ENCODE measurements at places on chromosomes 7 and 10. TPM values are rescaled to one million over a fixed set of nuclear protein-coding genes. Genes with fewer than 3 reads are reported as not detected.

GRCh38 chr10:46026106-46026505, 4.3 kb downstream of the NCOA4 start:
- DNase-seq, result no peak
- no peak overlapping the region for H3K4me3 ChIP-seq
- H3K27me3 ChIP-seq, result no peaks in the 10 kb centered on the region
- H3K27ac ChIP-seq, result peak overlapping the region; percentile 21

- peaks cover 11% of the 10 kb centered on the region for H3K4me1 ChIP-seq
- no peak overlapping the region for H3K27ac ChIP-seq
- H3K36me3 ChIP-seq, result no peaks in the 10 kb centered on the region
- no peak for DNase-seq
- H3K27me3 ChIP-seq, result no peaks in the 10 kb centered on the region
Measured at GRCh38 chr10:66321723-66322665, 603.8 kb upstream of the LRRTM3 start.

DNA sequence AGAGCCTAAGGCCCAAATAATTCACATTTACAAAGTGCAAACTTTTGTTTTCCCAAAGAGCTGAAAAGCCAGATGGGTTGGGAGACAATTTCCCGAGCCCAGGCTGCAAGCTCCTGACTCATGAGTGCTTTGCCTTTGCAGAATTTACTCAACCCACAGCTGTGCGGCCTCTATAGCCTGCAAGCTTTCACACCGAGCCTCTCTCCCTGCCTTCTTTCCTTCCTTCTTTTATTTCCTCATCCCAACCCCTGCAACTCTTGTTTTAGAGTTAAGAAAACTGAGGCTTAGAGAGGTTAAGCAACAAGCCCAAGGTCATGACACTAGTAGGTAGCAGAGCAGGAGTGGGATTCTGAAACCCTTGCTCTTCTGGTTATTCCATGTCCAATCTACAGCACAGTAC, 203.0 kb upstream of the GPR26 start:
- H3K27ac ChIP-seq, result no peak overlapping the region
- no peak for DNase-seq
- H3K4me3 ChIP-seq, result no peak overlapping the region
- no peaks in the 10 kb centered on the region for H3K4me1 ChIP-seq

GRCh38 chr10:93378997-93379730, 103.0 kb downstream of the MYOF start:
- no peak overlapping the region for H3K4me3 ChIP-seq
- H3K27ac ChIP-seq, result no peak overlapping the region
- H3K27me3 ChIP-seq, result no peaks in the 10 kb centered on the region
- H3K36me3 ChIP-seq, result no peaks in the 10 kb centered on the region
- H3K4me1 ChIP-seq, result no peaks in the 10 kb centered on the region

DNA sequence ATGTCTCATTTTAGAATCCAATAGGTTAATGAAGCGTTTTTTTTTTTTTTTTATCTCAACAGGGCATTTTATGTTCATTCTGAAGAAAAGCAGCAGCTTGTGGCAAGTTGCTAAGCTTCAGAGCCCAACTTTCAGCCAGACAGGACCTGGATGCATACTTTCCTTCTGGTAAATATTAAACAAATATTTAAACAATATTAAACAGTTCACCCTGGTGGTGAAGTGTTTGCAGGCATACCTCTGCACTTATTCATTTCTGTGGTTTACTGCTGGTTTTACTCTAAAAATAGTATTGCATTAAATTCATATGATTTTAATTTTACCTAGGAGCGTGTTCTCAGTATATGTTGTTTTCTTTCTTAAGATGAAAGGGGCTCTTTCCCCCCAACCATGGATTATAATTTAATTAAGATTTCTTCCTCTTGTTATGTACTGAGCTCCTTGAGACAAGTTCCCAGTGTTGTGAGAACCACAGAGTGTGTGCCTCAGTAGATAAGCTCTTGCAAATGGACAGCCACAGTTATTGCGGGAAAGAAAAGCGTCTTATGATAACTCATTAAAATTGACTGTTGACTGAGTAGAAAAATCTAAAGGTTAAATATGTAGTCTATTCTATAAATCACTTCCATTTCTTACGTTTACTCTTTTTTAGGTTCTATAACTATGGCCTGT, 155.8 kb downstream of the MALRD1 start:
- no peak overlapping the region for H3K4me3 ChIP-seq
- no peak for DNase-seq
- no peaks in the 10 kb centered on the region for H3K36me3 ChIP-seq
- no peak overlapping the region for H3K27ac ChIP-seq
- H3K27me3 ChIP-seq, result no peaks in the 10 kb centered on the region

DNA sequence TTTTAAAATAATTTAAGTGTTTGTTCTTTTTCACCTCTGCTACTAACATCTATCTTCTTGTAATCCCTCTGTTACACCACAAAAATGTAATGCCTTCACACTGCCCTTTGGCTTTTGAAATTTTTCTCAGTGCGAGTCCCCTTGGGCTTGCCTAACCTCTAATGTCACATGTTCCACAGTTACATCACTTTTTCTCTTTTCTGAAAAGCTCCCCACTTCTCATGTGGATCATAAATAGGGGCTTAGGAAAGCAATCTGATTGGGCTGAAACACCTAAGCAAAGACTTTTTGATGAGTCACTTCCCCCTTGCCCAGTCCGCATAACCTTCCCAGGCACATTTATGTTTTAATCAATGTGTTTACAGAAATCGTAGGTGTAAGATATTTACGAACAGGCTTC, 288.2 kb downstream of the IPMK start:
- H3K4me1 ChIP-seq, result no peaks in the 10 kb centered on the region
- no peak overlapping the region for H3K27ac ChIP-seq
- H3K36me3 ChIP-seq, result no peaks in the 10 kb centered on the region

DNA sequence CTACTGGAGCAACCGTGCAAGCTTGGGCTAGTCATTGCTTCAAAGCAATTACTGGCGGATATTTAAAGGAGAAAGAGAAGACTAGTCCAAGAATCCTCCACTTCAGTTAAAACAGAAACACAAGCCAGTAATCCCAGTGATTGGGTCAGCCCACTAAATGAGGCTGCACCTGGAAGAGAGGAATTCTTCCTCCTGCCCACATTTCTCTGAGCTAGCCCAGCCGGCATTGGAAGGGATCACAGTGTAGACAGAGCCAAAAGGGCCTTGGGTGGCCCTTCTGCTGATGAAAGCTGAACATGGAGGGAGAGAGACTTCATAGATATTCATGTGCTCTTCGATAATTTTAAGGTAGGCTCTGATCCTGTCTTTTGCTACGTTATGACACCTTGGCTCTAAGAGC, 228.4 kb downstream of the KIAA1217 start:
- no peaks in the 10 kb centered on the region for H3K27me3 ChIP-seq
- DNase-seq, result no peak
- H3K36me3 ChIP-seq, result peaks cover 15% of the 10 kb centered on the region
- peaks cover 15% of the 10 kb centered on the region for H3K4me1 ChIP-seq
- no peak overlapping the region for H3K27ac ChIP-seq
- no peak overlapping the region for H3K4me3 ChIP-seq

- H3K27ac ChIP-seq, result no peak overlapping the region
- no peak for DNase-seq
- peaks cover 4% of the 10 kb centered on the region for H3K27me3 ChIP-seq
- H3K4me3 ChIP-seq, result no peak overlapping the region
Measured at GRCh38 chr7:149317986-149318672, 56.1 kb downstream of the ZNF783 start.

GRCh38 chr7:92854501-92855238, 18.3 kb upstream of the CDK6 start:
- DNase-seq, result no peak
- no peak overlapping the region for H3K27ac ChIP-seq
- H3K27me3 ChIP-seq, result no peaks in the 10 kb centered on the region
- H3K4me1 ChIP-seq, result no peaks in the 10 kb centered on the region

GRCh38 chr7:156984174-156984891, 26.1 kb downstream of the MNX1 start:
- H3K27ac ChIP-seq, result peak overlapping the region; percentile 45
- peaks cover 6% of the 10 kb centered on the region for H3K4me1 ChIP-seq
- H3K36me3 ChIP-seq, result no peaks in the 10 kb centered on the region
- H3K4me3 ChIP-seq, result no peak overlapping the region
- DNase-seq, result peak; percentile 46

- H3K36me3 ChIP-seq, result no peaks in the 10 kb centered on the region
- H3K27ac ChIP-seq, result no peak overlapping the region
- DNase-seq, result no peak
- no peak overlapping the region for H3K4me3 ChIP-seq
- H3K4me1 ChIP-seq, result no peaks in the 10 kb centered on the region
Measured at GRCh38 chr10:1359626-1359955, 303.4 kb downstream of the WDR37 start.

- H3K4me3 ChIP-seq, result no peak overlapping the region
- H3K36me3 ChIP-seq, result no peaks in the 10 kb centered on the region
- no peak overlapping the region for H3K27ac ChIP-seq
- DNase-seq, result no peak
- H3K27me3 ChIP-seq, result no peaks in the 10 kb centered on the region
Measured at GRCh38 chr7:16816824-16817223, 12.0 kb upstream of the AGR2 start.

- H3K36me3 ChIP-seq, result no peaks in the 10 kb centered on the region
- H3K27me3 ChIP-seq, result no peaks in the 10 kb centered on the region
- H3K4me3 ChIP-seq, result no peak overlapping the region
- no peaks in the 10 kb centered on the region for H3K4me1 ChIP-seq
- H3K27ac ChIP-seq, result no peak overlapping the region
Measured at GRCh38 chr7:70856901-70857630, 274.9 kb upstream of the GALNT17 start.

DNA sequence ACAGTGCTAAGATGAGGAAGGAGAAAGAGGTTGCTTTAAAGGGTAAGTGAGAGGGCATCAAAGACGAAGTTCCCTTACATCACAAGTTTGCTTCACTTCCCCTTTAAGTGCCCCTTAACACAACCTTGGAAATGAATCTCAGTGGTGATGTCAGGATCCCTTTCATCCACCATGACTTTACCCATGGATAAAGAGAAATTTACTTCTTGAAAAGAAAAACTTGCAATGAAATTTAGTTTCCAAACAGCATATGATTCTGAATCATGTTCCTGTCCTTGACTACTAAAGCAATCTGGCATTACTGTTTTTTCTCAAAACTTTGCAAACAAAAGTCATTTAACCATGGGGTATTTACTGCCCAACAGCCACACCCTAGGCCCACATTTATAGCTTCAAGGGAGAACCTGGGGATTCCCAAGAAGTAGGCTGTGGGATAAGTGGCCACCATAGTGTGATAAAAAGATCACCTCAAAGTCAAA, 135.9 kb downstream of the ITGB8 start:
- H3K27me3 ChIP-seq, result no peaks in the 10 kb centered on the region
- no peaks in the 10 kb centered on the region for H3K36me3 ChIP-seq
- no peaks in the 10 kb centered on the region for H3K4me1 ChIP-seq
- no peak overlapping the region for H3K27ac ChIP-seq

DNA sequence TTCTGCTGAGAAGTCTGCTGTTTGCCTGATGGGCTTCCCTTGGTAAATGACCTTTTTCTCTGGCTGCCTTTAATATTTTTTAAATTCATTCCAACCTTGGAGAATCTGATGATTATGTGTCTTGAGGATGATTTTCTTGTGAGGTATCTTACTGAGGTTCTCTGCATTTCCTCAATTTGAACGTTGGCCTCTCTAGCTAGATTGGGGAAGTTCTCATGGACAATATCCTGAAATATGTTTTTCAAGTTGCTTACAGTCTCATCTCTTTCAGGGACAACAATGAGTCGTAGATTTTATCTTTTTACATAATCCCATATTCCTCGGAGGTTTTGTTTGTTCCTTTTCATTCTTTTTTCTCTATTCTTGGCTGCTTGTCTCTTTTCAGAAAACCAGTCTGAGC, 208.4 kb downstream of the KIF20B start:
- H3K36me3 ChIP-seq, result no peaks in the 10 kb centered on the region
- H3K27me3 ChIP-seq, result no peaks in the 10 kb centered on the region
- no peak overlapping the region for H3K27ac ChIP-seq

DNA sequence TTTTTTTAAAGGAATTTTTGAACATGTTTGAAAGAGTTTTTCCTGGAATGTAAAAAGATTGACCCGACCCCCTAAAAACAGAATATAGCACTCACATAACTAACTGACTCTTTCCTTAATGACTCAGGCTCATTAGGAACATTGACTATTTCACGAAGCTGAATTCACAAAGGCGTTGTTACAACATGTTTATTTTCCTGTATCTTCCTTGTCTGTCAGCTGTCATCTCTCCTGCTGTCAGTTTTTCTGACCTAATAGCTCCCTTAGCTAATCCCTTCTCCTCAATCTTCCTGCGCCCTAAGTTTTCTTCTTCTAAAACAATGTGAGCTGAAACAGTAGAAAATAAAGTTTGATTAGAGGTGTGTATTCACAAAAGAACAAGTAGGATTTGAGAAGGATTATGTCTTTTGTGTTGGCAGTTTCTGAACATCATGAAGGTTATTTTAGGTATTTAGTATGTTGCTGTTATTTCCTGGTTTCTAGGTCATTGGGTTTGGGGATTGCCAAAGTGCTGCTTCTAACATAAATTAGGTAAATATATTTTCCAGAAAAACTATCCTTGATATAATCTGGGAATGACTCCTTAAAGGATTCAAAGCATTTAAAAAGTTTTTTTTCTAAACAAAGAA, 4.6 kb upstream of the MDFIC start:
- no peak overlapping the region for H3K4me3 ChIP-seq
- H3K27ac ChIP-seq, result no peak overlapping the region
- H3K36me3 ChIP-seq, result no peaks in the 10 kb centered on the region
- no peaks in the 10 kb centered on the region for H3K4me1 ChIP-seq

DNA sequence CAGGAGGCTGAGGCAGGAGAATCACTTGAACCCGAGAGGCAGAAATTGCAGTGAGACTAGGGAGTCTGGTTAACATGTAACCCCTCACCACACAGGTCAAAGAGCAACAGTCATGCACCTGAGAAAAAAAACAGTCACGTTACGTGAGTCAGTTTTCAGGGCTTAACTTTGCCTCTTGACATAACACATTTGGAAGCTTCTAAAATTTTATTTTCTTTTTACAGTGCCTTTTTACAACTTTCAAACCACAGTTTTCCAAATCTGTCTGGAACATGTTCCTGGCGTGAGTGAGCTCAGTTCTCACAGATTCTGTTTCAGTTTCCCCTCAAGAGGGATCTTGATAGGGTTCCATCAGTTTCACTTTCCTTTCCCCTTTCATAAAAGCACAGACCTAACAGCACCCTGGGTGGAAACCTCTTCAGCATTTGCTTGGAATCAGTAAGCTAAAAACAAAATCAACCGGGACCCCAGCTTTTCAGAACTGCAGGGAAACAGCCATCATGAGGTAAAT, 4.4 kb downstream of the IFIT3 start:
- no peaks in the 10 kb centered on the region for H3K27me3 ChIP-seq
- no peak for DNase-seq
- H3K27ac ChIP-seq, result peak overlapping the region; percentile 80
- peak overlapping the region; percentile 41 for H3K4me3 ChIP-seq
- H3K36me3 ChIP-seq, result no peaks in the 10 kb centered on the region

- H3K27ac ChIP-seq, result no peak overlapping the region
- H3K4me3 ChIP-seq, result no peak overlapping the region
- H3K4me1 ChIP-seq, result no peaks in the 10 kb centered on the region
- H3K27me3 ChIP-seq, result no peaks in the 10 kb centered on the region
- DNase-seq, result no peak
Measured at GRCh38 chr7:11300241-11300640, 326.6 kb downstream of the PHF14 start.

Gene MYH16
- total RNA-seq, result not detected

Gene MOGAT3
- not detected for total RNA-seq

Gene STOX1
- 1.5 TPM for total RNA-seq

Gene CALHM1
- not detected for total RNA-seq

Gene CAMK1D
- total RNA-seq, result 1.2 TPM

All from gastrocnemius medialis (tissue), 4 donors.